ENCODE measurements at places on chromosomes 2 and 18.

GRCh38 chr18:62760403-62760734 lies 45.0 kb downstream of the PHLPP1 start:
- no peak for DNase-seq

- no peak for DNase-seq
Observed at GRCh38 chr2:71166812-71167211, 36.4 kb downstream of the MPHOSPH10 start.

DNA sequence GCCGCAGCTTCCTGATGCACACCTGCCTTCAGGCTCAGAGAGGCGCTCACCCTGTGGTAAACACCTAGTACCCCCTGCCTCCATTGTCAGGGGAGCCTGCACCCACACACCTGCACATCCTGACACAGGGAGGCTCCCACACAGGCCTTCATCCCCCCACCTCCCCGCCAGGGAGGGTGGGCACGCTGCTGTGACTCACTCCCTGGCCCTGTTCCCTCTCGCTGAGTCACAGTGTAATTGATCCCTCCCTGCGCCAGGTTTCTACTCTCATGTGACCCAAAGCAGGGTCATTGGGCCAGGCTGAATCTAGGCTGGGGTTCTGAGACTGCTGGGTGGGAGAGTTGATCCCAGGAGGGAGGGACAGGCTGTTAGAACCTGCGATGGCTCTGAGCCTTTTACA lies 8.5 kb upstream of the CELF4 start:
- no peak for DNase-seq

DNA sequence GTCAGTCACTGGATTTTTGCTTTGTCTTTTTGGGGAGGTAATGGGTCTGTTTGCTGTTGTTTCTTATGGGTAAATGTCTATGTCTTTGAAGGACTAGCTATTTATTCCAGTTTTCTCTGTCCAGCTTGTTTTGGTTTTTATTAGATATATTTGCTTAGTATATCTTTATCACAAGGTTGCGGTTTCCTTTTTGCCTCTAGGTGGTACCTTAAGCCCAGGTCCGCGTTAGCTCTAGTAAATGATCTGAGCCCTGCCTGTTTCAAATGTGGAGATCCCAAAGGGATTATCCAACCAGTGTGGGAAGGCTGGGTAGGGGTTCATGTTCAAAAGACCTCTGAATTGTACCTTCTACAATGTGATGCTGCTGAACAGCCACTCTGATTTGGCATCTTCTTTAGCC lies 114.5 kb downstream of the MYO3B start:
- DNase-seq: no peak

DNA sequence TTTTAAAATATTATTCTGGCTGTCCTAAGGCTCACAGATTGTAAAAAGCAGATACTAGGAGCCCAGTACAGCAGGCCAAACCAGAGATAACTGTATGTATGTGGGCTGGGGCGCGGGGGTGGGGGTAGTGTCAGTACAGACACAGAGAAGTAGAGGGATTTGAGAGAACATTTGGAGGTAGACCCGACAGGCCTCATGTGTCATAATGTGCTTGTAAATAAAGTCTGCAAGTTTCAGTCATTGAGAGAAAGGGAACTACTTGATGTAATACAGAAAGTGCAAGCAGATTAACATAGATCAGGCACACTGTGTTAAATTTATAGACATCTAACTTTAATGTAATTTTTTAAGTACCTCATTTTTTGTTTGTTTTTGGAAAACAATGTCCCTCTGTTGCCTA lies 7.4 kb upstream of the POLI start:
- DNase-seq: peak; percentile 87

DNA sequence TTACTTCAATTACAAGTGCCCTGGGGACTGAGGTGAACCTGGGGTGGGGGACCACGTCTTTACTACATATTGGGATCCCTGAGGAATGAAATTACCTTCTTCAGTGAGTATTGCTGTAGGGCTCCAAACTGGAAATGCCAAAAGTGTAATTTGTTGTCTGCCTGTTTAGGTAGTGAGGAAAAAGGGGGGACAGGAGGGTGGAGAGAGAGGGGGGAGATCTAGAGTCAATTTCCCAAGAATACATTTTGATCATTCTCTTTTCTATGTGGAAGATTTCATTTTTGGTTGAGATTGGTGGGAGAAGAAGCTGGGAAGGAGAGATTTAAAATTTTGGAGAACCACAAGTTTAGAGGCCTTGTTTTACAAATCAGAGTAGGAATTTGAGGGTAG lies 101.1 kb downstream of the SPTBN1 start:
- no peak for DNase-seq

- no peak for DNase-seq
Observed at GRCh38 chr2:30446602-30447148, 371 bp upstream of the LCLAT1 start.

- DNase-seq: no peak
Observed at GRCh38 chr18:3924455-3924854, 474.5 kb downstream of the TGIF1 start.

DNA sequence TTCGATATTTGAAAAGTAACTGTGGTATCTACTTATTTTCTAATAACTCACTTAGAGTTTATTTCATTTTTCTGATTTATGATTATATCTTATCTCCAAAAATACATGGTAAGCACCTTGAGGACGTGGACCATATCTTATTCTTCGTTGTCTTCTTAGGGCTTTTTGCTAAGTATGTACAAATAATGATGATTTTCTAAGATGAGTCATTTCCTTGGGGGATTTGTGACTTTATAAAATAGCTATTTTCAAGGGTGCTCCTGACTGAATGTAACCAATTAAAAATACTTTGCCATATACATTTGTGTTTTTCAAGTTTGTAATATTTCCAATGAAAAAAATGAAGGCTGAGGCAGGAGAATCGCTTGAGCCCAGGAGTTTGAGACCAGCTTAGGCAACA lies 56.3 kb downstream of the GREB1L start:
- DNase-seq: no peak

GRCh38 chr2:97751752-97752151 lies 38.4 kb downstream of the ZAP70 start:
- no peak for DNase-seq

- DNase-seq: no peak
Observed at GRCh38 chr2:220956429-220956828, 615.7 kb downstream of the EPHA4 start.

DNA sequence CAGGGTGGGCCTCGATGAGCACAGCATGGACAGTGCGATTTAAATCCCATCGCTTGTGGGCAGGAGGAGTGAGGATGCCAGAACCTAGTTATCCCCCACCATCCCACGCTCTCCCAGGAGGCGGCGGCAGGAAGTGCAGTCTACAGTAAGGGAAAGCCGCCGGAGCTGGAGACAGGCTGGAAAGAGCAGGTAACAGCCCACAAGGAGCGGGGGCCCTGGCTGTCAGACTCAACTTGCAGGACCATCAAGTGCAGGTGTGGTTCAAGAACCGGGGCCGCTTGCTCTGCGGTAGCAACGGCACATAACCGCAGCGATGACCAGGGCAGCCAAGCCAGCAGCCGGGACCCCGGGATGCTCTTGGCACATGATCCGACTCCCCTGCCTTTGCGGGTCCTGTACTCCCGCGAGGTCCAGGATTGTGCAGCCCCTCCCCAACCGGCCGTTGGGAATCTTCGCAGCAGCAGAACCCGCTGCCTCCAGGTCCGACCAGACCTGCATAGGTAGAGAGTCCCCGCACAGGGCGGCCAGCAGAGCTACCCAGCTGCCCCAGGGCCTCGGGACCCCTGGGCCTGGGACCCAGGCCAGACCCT lies 82.1 kb downstream of the BIN1 start:
- DNase-seq: no peak

- peak; percentile 30 for DNase-seq
Observed at GRCh38 chr2:198374375-198375082, 570.1 kb downstream of the PLCL1 start.

DNA sequence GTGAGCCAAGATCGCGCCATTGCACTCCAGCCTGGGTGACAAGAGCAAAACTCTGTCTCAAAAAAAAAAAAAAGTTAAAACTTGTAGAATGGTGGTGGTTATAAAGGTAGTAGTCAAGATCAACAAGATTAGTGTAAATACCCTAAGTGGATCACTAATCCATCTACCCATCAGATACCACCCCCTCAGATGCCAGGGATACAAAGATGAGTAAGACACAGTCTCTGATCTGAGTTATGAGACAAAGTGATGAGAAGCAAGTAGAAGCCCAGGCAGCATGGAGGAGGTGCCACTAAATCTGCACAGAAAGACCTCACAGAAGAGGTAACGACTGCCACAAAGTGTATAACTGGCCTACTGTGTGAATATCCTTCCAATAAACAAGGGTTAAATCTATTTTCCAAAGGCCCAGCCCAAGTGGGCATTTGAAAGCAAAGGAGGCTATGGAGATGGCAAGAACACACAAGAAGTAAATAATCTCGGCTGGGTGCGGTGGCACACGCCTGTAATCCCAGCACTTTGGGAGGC lies 20.2 kb downstream of the NFE2L2 start:
- DNase-seq: no peak

- DNase-seq: no peak
Observed at GRCh38 chr2:86305915-86306254, 31.5 kb downstream of the REEP1 start.

DNA sequence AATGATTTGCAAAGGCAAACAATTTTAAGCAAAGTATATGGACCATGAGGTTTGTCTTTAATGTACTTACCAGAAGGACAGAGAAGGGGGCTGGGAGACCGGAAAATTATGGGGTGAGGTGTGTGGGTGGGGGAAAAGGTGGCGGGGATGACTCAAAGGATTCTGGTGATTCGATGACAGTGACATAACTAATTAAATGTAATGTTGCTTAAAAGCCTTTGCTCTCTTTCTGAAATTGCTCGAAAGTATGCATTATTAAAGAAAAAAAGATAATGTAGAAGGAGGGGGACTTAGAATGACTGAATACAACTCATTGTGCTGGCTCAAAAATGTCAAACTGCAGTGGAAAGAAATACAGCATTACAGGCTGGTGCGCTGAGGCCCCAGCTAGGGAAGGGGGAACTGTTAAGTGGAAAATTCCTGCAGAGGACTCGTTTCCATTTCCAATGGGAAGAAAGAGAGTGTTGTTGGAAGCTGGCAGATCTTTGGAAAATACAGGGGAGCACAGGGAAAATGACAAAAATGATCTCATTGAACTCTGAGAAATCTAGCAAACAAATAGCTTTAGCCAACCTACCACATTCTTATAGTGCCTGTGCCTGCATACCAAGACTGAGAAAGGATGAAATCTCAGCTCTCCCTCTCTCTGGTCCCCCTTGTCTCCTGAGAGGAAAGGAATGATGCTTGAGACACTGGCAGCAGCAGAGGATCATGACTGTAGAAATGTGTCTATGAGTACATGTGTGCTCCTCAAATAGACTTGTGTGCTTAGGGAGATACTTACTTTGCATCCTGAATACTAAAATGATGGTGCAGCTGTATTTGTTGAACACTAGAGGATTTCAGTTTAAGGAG lies 632.4 kb downstream of the NYAP2 start:
- peak; percentile 63 for DNase-seq

- DNase-seq: no peak
Observed at GRCh38 chr2:241804326-241805229, 4.4 kb upstream of the NEU4 start.

DNA sequence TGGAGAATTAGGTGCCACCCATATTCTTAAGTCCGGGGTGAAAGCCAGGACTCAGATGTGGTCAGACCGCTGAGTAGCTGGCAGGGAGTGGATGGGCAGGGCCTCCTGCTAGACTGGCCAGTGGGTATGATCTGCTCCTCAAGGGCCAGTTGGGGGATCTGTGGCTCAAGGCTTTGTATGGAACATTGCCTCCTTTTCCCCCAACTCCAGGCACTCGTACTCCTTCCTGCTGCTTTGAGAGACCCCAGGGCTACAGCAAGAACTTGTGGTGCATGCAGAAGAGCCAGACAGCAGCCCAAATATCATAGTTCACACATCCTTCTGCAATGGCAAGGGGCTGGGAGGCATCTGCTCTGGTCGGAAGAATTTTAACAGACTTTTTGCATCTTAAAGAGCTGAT lies 61.7 kb downstream of the PDCL3 start:
- no peak for DNase-seq
